ENCODE measurements at places on chromosomes 3 and 15. TPM values are rescaled to one million over a fixed set of nuclear protein-coding genes. Genes with fewer than 3 reads are reported as not detected.

The MASP1 gene
- total RNA-seq: 3.2 TPM

The TMEM108 gene
- 0.70 TPM for total RNA-seq

The CLDN11 gene
- total RNA-seq: 2.1 TPM

The CCDC13 gene
- not detected for total RNA-seq

GRCh38 chr3:44530911-44531310 is 24.1 kb upstream of the ZKSCAN7 start:
- H3K27ac ChIP-seq: no peak overlapping the region
- no peaks in the 10 kb centered on the region for H3K36me3 ChIP-seq
- H3K4me3 ChIP-seq: no peak overlapping the region
- no peaks in the 10 kb centered on the region for H3K4me1 ChIP-seq

DNA sequence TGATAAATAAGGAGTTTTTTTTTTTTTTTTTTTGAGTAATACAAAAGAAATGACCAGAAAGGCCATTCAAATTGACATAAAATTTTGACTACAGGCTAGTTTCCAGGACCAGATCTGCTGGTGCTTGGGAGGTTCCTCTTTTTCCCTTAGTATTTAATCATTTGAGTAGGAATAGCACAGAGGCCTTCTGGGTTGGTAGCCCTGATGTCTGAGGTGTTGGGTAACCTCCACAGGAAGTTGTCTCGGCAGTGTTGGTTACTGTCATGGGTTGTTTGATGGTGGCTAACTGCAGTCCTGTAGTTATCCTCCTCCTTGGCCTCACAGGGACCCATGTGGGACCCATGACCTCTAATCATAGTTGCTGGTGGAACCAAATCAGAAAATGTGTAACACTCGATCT is 91.1 kb downstream of the USP13 start:
- H3K4me3 ChIP-seq: no peak overlapping the region
- DNase-seq: no peak
- no peaks in the 10 kb centered on the region for H3K4me1 ChIP-seq
- H3K27me3 ChIP-seq: no peaks in the 10 kb centered on the region
- H3K27ac ChIP-seq: no peak overlapping the region

DNA sequence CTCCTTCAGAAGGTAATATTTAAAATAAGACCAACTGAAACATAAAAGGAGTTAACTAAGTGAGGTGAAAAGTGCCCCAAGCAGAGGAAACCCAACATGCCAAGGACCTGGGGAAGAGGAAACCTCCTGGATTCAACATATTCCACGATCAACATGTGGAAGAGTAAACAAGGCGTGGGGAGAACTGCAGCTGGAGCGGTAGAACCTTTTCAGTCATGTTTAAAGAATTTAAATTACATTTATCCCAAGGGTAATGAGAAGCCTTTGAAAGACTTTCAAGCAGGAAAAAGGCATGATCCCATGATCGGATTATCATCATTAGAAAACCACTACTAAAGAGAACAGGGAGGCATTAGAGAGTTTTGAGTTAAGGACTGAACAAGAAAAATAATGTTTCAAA is 330.7 kb downstream of the FHIT start:
- H3K4me1 ChIP-seq: no peaks in the 10 kb centered on the region
- no peak overlapping the region for H3K27ac ChIP-seq
- H3K4me3 ChIP-seq: no peak overlapping the region
- H3K27me3 ChIP-seq: no peaks in the 10 kb centered on the region

DNA sequence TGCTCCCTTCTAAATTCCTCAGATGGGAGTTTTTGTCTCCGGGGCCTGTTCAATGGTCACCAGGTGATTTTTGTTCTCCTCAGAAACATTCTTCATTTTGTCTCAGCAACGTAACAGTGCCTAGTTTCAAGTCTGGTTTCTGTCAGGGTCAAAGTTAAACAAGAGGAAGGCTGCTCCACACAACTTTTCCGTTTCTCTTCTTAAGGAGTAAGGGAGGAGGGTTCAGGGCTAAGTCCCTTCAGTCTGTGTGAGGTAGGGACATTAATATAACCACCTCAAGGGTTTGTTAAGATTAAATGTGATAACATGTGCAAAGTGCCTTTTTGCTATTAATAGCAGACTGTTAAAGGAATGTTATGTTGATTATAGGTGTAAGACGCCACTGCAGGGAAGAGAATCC is 41.8 kb downstream of the HOMER2 start:
- H3K36me3 ChIP-seq: no peaks in the 10 kb centered on the region
- no peaks in the 10 kb centered on the region for H3K27me3 ChIP-seq
- no peak overlapping the region for H3K27ac ChIP-seq
- no peaks in the 10 kb centered on the region for H3K4me1 ChIP-seq

Measured in suprapubic skin (tissue), 4 donors.